ENCODE measurements at places on chromosomes 13 and 19.

- no peak for DNase-seq
- H3K4me1 ChIP-seq, result peaks cover 19% of the 10 kb centered on the region
- H3K27me3 ChIP-seq, result no peaks in the 10 kb centered on the region
- peak overlapping the region; percentile 4 for H3K27ac ChIP-seq
- H3K36me3 ChIP-seq, result no peaks in the 10 kb centered on the region
Measured at GRCh38 chr13:46569456-46569855, 16.5 kb downstream of the LRCH1 start.

GRCh38 chr13:106295971-106296370 is 239.5 kb downstream of the EFNB2 start:
- no peak overlapping the region for H3K4me3 ChIP-seq
- H3K27ac ChIP-seq, result no peak overlapping the region
- no peaks in the 10 kb centered on the region for H3K36me3 ChIP-seq
- no peak for DNase-seq
- no peaks in the 10 kb centered on the region for H3K4me1 ChIP-seq

DNA sequence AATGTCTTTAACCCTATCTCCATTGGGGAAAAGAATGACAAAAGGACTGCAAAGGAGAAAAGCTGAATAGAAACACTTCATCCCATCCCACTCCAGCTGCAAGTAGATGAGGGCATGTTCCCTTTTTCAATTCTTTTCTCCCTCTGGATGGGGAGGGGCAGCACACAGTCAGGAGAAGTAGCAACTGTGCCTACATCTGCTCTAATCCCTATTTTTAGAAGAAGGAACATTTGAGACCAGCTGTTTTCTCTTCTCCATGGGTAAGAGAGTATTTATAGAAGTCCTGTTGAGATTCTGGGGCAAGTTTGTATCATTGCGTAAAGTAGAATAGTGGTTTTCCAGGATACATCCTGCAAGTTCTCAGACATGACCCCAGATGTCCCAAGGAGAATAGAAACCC is 9.3 kb upstream of the GTF3A start:
- no peak overlapping the region for H3K27ac ChIP-seq
- no peaks in the 10 kb centered on the region for H3K36me3 ChIP-seq
- no peak for DNase-seq
- no peak overlapping the region for H3K4me3 ChIP-seq

DNA sequence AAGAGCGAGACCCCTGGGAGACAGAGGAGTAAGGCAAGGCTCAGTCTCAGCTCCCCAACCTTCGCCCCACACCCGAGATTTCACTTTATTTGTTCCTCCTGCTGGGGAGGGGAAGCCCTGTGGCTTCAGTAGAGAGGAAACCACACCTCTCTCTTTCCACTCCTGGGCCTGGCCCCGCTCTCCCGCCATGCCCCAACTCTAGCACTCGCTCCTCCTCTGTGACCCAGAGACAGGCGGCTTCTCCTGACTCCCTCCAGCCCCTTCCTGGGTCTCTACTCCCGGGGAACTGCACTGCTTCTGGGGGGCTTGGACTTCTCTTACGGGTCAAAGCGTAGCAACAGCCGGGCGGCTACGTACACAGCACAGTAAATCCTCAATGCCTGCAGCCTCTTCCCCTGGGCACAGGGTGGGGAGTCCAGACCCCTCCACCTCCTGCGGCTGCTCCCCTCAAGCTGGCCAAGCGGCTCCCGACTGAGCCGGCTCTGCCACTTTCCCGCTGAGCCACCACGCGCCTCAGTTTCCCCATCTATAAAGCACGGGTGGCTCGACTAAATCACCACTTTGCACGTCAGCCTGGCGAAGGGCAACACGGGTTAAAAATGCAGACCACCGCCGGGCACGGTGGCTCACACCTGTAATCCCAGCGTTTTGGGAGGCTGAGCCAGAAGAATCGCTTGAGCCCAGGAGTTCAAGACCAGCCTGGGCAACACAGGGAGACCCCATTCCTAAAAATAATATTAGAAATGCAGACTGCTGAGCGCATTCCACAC is 1.4 kb downstream of the RNF126 start:
- H3K27ac ChIP-seq, result peak overlapping the region; percentile 43
- no peak for DNase-seq
- peak overlapping the region; percentile 100 for H3K4me3 ChIP-seq
- no peaks in the 10 kb centered on the region for H3K36me3 ChIP-seq
- no peaks in the 10 kb centered on the region for H3K27me3 ChIP-seq

DNA sequence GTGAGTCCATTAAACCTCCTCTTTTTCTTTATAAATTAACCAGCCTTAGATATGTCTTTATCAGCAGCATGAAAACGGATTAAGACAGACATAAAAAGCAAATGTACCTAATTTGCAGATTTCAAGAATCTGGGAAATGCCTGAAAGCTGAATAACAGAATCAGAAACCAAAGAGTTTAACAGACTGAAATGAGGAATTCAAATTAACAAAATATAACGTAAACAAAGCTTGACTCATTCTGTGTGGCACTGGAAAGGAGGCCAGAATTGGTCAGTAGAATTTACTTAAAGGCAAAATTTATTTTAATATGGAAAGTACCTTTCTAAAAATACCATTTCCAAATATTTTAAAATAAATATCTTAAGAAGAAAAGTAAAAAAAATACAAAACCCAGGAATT is 540.6 kb upstream of the HTR2A start:
- H3K4me1 ChIP-seq, result no peaks in the 10 kb centered on the region
- H3K27me3 ChIP-seq, result no peaks in the 10 kb centered on the region
- DNase-seq, result no peak
- no peak overlapping the region for H3K27ac ChIP-seq

GRCh38 chr19:18541258-18541991 is 1.9 kb downstream of the FKBP8 start:
- DNase-seq, result no peak
- peak overlapping the region; percentile 82 for H3K4me3 ChIP-seq
- no peaks in the 10 kb centered on the region for H3K27me3 ChIP-seq
- peaks cover 34% of the 10 kb centered on the region for H3K36me3 ChIP-seq
- peaks cover 11% of the 10 kb centered on the region for H3K4me1 ChIP-seq

DNA sequence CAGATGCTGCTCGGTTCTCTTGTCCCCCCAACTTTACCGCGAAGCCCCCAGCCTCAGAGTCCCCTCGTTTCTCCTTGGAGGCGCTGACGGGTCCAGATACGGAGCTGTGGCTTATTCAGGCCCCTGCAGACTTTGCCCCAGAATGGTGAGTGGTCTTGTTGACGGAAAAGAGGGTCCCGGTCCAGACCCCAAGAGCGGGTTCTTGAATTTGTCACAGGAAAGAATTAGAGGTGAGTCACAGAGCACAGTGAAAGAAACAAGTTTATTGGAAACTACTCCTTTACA is 589 bp downstream of the POLR1G start:
- H3K4me3 ChIP-seq, result peak overlapping the region; percentile 88
- no peaks in the 10 kb centered on the region for H3K36me3 ChIP-seq
- no peak for DNase-seq
- H3K27me3 ChIP-seq, result no peaks in the 10 kb centered on the region
- H3K27ac ChIP-seq, result no peak overlapping the region
- peaks cover 42% of the 10 kb centered on the region for H3K4me1 ChIP-seq
